ENCODE measurements at places on chromosomes 2 and 18.

GRCh38 chr2:122186761-122187222 lies 431.3 kb downstream of the TSN start:
- DNase-seq: no peak

- no peak for DNase-seq
Observed at GRCh38 chr2:44578471-44579093, 216.8 kb downstream of the CAMKMT start.

DNA sequence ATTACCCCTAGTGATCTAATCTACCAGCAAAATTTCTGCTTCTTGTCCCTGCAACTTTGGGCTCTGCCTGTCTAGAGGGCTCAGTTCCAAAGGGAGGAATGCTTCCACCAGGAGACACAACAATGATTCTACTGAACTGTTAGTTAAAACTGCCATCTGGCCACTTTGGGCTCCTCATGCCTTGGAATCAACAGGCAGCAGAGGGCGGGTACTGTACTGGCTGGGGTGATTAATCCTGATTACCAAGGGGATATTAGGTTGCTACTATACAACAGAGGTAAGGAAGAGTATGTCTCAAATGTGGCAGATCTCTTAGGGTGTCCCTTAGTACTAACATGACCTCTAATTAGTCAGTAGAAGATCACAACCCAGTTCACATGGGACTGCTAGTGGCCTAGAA lies 21.4 kb downstream of the HADHA start:
- DNase-seq: no peak

GRCh38 chr18:11851146-11851805 lies at the start of gene CHMP1B:
TSS of gene CHMP1B (plus strand) at chr18:11851413. CDS start at chr18:11851512, 99 bp downstream.
- peak; percentile 94 for DNase-seq

- no peak for DNase-seq
Observed at GRCh38 chr2:144529841-144530240, 9.9 kb upstream of the ZEB2 start.

GRCh38 chr2:102826904-102827303 lies 65.1 kb downstream of the TMEM182 start:
- no peak for DNase-seq

DNA sequence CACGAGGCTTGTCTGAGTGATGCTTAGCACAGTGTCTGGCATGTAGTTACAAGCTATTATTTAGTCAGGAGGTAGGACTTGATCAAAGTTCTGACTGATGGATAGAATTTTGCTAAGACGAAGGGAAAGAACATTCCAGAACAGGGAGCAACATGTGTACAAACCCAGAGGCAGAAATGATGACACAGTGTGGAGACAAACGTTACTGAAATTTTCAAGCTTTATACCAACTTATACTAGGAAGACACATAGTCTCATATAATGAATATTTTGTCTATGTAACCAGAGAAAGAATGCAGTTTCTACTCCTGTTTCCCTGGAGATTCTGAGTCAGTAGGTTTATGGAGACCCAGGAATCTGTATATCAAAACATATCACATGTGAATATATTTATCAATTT lies 123.4 kb downstream of the FAM124B start:
- no peak for DNase-seq

DNA sequence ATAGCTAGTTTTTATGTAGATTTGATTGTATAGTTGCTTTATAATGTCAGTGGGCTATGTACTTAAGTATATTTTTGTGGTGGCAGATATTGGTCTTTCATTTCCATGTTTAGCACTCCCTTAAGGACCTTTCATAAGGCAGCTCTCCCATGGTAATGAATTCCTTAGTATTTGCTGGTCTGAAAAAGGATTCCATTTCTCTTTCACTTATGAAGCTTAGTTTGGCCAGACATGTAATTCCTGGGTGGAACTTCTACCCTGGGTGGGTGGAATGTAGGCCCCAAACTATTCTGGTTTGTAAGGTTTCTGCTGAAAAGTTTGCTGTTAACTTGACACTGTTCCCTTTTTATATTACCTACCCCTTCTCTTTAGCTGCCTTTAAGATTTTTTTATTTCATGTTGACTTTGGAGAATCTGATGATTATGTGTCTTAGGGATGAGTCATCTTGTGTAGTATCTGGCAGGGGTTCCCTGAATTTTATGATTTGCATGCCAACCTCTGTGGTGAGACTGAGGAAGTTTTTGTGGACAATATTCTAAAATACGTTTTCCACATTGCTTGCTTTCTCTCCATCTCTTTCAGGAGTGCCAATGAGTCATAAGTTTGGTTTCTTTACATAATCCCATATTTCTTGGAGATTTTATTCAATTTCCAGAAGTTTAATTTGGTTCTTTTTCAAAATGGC lies 65.4 kb upstream of the VRK2 start:
- no peak for DNase-seq

GRCh38 chr2:205076405-205076804 lies 531.1 kb downstream of the PARD3B start:
- DNase-seq: no peak

GRCh38 chr18:36558234-36558633 lies 260.7 kb downstream of the FHOD3 start:
- no peak for DNase-seq

GRCh38 chr18:9333441-9334328 lies 888 bp upstream of the TWSG1 start:
- DNase-seq: no peak

GRCh38 chr2:203697190-203697589 lies 9.2 kb upstream of the CD28 start:
- DNase-seq: no peak

- DNase-seq: no peak
Observed at GRCh38 chr18:63477968-63478367, 1.2 kb downstream of the SERPINB5 start.

All from CD4-positive, alpha-beta memory T cell (primary cell).